ENCODE measurements at places on chromosomes 5 and 9.

- no peak for DNase-seq
These were observed 42.1 kb upstream of the CTNNA1 start for GRCh38 chr5:138711087-138711486.

DNA sequence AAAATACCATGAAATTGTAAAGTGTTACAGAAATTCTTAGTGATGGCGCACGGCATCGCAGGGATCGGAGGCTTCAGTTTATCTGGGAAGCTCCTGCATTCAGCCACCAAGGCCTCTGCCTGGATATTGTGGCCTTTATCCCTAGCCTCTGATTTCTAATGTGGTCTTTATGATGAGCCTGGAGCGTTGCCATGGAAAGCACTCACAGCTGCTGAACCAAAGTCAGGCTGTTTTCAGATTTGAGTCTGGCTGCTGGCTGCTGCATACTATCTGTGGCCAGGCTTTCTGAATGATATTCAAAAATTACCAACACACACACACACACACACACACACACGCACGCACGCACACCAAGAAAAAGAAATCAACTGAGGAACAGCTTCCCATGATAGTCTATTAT lies 101.1 kb upstream of the ZNF366 start:
- DNase-seq: no peak

GRCh38 chr5:157549283-157549629 lies 26.3 kb downstream of the ADAM19 start:
- DNase-seq: no peak

- no peak for DNase-seq
These were observed 93.2 kb downstream of the ZNF354C start for GRCh38 chr5:179153341-179153901.

GRCh38 chr5:90293931-90294330 lies 115.6 kb downstream of the CETN3 start:
- no peak for DNase-seq

DNA sequence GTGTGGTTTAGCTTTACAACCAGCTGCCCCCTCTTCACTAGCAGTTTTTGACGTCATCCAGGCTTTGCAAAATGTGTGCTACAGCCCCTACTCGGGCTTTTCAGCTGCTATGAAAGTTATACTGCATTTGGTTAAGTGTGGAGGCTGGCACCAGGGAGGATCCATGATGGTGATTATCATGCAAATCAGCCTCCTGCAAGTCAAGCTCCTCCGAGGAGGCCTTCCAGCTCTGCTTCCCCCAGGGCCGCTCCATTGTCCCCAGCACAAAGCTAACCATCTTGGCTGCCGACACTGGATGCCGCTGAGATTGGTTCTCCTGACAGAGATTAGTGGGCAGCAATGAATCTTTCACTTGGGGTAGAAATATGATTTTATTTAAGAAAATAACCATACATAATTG lies 159.6 kb downstream of the NR2F1-AS1 start:
- DNase-seq: no peak

DNA sequence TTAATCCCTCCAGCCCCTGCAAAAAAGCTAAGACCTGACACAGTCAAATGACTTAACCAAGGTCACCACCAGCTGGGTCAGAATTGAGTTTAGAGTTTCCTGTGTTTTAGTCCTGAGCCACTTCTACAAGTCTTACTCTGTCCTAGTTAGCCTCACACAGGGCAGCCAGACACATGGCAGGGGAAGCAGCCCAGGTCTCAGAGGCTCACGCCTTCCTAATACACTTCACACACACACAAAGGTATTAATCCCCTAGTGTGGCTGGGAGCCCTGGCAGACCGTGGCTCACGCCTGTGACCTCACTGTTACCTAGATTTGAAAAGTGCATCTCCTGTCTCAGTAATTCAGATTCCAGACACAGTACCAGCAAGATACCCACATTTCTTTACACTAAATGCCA lies 77.4 kb upstream of the WWC1 start:
- no peak for DNase-seq

DNA sequence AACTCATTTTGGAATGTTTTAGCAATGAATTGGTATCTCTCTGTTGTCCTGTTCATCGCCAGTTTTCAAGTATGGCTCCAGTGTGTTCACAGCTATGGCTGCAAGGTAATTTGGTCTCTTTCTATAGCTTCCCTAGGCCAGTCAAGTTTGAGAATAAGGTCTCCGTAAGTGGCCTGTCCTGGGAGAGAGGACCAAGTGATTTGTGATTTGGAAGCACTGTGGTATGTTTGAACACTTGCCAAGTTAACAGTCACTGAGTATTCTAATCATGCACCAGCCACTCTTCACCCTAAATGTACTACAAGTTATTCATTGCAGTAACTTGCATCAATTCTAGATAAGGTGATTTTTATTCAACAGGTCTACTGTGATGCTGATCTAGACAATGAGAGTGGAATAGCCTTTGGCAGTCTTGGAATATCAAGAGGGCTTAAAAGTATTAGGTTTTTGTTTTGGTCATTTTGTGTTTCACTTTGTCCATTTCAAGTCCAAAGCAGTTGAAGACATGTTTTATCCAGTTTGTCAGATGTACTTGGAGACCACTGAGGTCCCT lies 41.1 kb downstream of the G3BP1 start:
- no peak for DNase-seq

DNA sequence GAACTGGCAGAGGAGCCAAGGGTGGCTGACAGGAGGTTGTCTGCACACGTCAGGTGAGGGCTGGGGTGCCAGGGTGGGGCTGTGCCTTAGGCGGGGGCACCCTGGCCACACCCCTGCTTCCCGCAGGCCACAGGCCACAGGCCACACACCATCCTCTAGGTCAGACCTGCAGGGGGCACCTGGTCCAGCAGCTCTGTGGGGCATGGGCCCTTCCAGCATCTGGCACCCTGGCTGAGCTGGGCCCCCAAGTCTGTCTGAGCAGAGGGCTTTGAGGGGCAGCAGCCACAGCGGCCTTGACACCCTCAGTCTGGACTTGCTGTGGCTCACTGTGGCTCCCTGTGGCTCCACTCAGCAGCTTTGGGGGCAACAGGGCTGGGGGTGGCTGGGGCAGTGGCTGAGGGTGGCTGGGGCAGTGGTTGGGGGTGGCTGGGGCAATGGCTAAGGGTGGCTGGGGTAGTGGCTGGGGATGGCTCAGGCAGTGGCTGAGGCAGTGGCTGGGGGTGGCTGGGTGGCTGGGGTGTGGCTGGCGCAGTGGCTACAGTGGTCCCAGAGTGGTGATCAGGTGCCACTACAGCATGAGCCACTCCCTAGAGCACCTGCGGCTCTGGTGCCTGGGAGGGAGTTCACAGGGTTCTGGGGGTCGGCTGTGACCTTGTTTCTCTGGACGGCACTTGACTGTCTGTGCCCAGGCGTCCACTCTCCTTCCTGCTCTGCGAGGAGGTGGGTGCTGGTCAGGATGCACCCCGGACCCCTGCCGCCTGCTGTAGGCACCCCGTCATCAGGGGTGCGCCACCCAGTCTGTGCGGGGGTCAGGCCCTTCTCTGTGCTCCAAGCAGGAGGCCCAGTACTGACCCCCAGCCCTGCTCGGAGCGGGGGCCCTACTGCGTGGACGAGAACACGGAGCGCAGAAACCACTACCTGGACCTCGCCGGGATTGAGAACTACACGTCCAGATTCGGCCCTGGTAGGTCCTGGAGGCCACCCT lies 27.1 kb downstream of the NKD2 start:
- no peak for DNase-seq

DNA sequence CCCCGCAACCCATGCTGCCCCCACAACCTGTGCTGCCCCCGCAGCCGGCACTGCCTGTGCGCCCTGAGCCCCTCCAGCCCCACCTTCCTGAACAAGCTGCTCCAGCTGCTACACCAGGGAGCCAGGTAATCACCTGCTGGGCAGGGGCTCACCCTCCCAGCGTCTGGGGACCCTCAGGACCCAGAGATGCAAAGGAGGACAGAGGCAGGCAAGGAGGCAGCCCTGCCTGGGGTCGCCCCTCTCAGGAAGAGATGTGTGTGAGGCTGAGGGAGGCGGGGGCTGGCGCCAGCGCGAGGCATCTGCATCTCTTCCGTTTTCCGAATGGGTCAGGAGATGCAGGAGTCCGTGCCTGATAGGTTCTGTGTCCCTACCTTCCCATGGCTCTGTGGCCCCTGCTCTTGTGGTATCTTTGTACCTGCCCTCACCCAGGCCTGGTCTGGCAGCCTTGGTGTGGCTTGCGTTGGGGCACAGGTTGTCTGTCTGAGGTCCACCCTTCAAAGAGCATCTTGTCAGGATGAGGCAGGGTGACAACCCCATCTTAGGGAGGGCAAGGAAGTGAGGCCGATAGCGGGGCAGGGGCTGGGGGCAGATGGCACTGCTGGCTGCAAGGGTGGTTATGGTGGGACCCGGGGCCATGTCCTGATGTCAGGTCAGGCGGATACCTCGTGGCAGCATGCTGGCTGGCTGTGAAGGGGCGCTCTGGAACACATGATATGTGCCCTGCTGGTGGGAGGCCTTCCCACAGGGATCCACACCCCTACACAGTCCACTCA lies 75.7 kb downstream of the WNK2 start:
- no peak for DNase-seq

GRCh38 chr5:1722877-1723276 lies 76.8 kb downstream of the MRPL36 start:
- DNase-seq: no peak

DNA sequence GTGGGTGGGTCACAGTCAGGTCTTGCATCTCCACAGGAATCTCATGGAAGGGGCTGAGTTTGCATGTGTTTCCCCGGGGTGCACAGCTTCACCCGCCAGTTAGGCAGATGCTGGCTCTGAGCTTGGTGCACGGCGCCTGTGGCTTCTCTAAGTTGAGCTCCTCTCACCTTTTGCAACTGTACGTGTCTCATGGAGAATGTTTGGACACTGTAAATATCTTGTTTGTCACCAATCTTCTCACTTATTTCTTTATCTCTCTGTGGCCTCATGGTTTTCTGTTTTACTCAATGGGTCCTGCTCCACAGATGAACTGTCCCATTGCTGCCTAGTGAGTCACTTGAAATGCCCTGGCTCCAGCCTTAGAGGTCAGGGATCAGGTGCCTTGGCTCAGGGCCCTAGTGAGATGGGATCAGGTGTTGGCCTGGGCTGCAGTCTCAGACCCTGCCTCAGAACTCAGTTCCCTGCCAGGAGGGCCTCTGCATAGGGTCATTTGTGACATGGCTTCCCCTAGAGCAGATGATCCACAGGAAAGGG lies 61.6 kb downstream of the WNK2 start:
- DNase-seq: no peak

DNA sequence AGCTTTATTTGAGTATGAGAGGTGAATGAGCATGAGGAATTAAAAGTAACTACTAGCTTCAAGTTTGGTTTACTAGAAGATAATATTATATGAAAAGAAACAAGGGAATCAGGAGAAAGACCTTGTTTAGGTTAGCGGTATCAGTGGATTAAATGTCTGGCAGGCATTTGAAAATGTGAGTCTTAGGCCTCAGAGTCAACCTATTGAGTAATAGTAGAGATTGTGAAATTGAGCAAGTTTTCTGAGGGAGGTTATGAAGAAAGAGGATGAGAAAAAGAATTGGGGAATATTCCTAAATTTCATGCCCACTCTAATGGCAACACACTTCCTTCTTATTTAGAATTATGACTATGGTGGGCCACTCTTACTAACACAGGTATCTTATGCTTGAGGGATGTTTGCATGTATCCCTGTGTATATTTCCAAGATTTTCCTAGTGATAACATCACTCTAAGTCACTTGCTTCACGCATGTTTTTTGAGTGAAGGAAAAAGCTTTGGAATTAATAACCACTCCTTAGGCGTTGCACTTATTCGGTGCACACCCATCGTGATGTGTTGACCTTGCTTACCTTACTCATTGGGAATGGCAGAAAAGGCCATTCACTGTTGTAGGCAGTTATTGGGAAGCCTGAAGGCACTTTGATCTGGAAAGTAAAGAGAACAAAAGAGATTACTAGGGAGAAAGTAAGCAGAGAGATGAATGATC lies 8.2 kb upstream of the ELL2 start:
- DNase-seq: no peak

Data from NK-92 treated with Interleukin-12 subunit alpha and Interleukin-12 subunit beta, amount 100 ng/mL, for 24 hours (cell line).